ENCODE measurements at places on chromosomes 4 and X.

DNA sequence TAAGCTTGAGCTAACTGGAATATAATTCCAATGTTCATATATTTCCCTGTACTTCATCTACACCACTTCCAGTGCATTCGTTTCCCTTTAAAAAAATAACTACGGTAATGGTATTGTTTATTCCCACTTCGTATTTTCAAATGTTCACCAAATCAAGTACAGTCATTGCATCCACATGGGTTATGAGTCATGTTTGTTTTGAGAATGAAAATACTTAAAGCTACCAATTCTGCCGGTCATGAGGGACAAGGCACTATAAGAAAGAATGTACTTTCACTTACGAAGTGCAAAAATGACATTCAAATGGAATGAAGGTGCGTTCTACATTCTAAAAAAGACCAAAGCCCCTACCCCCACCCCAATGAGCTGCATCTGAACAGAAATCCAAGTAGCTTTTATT lies 174.4 kb upstream of the FGF13 start:
- no peak for DNase-seq

GRCh38 chr4:20844311-20844710 lies 144.1 kb downstream of the PACRGL start:
- DNase-seq: no peak

DNA sequence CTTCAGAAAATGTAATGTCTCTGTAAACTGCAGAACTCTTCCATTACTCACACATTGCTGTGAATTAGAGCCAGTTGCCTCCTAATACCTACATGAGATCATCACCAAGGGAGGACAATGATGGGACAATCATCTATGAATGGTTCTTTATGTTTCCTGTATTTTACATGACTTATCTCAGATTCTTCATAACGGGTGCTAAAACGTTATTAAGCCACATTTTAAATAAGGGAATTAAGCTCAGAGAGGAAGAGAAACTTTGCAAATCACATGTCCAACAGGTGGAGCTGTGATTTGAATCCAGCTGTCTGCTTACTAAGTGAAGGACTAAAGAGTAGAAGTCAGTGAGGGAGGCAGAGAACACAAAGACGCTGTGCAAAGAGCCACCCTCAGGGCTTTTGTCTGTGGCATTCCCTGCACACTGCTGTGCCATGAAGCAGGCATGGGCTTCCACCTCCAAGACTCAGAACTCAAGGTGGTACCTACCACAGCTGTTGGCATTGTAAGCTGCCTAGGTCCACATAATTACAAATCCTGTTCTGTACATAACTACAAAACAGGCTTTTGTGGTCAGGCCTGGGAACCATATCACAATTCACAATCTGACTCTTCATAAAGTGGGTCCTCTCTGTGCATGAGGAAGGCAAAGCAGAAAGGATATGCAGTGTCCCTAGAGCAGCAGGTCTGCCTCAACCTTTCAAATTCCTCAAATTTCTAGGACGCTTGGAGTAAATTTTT lies 12.8 kb downstream of the TBC1D9 start:
- no peak for DNase-seq

DNA sequence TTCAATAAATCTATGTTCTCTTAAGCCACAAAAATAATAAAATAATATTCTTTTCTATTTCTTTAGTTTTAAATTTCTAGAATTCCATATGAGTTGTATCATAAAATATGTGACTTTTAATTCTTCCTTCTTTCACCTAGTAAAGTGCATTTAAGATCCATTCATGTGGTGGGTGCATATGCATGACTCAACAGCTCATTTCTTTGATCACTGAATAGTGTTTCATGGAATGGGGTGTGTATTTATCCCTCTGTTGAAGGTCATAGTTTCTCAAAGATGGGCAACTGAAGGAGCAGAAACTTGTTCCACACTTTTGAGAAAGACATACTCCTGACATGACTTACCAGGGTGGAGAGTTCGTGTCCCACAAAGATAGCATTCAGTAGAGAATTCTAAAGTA lies 1230.3 kb upstream of the AGA start:
- DNase-seq: no peak

DNA sequence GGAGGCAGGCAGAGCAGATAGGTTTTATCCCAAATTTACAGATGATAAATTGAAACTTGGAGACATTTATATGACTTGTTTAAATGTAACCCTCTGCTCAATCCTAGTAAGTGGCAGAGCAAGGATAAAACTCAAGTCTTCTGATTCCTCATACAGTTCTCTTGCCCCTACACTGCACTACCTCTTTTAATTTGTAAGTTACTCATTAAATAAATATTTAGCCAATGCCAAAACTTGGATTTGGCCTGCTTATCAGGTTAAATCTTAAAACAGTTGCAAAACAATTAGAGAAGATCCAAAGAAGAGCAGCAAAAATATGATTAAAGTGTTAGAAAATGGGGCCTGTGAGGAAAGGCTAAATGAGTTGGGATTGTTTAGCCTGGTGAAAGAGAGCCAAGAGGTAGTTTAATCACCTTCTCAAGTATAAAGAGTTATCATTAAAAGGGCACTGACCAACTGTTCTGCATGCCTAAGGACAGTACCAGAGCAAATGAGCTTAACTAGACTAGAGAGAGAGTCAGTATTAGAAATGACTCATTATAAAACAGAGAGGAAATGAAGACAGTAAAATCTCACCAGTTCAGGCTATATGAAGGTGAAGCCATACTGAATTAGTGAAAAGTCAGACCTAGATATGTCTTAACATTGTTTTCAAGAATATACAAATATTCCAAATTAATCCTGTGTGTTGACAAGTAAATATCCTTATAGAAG lies 146.3 kb downstream of the GRIA3 start:
- no peak for DNase-seq

GRCh38 chrX:95076449-95076848 lies 1402.4 kb downstream of the FAM133A start:
- DNase-seq: peak; percentile 25

- DNase-seq: peak; percentile 80
Observed at GRCh38 chr4:113394730-113395530, 345.5 kb downstream of the ANK2 start.

- no peak for DNase-seq
Observed at GRCh38 chr4:170167678-170168077, 77.9 kb upstream of the AADAT start.

- DNase-seq: no peak
Observed at GRCh38 chr4:186134257-186134656, 29.8 kb downstream of the FAM149A start.

DNA sequence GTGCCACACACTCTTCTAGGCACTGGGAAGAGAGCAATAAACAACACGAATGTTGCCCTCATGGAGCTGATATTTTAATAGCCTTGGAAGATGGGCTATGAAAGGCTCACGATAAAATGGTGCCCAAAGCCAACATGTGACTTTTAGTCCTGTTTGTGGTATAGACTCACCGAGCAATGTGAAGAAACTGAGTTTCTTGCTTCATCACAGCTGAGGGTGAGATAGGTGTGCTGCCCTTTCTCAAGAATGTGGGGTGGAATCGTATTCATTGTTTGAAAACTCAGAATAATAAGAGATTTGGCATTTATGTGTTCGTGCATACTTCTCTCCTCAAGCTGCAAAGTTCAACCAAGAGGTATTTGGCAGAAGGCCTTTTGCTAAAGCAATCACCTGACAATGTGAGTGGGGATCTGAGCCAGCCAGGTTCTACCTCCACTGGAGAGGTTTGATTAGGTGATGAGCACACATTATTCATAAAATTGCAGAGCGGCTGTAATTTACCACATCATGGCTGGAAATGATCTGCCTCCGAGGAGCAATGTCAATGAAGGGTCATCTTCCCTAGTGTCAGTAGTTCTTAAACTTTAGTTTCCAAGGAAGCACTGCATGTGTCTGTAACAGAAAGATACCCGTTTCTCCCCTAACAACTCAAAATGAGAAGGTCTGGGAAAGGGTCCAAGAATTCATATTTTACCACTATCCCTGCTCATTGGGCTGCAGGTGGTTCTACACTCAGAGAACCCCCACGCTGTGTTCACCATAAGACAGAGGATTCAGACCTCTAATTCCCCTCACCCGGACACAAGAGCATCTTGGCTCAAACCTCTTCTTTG lies 41.9 kb upstream of the CBR4 start:
- DNase-seq: no peak

- no peak for DNase-seq
Observed at GRCh38 chr4:126470862-126471261, 1156.1 kb downstream of the FAT4 start.

DNA sequence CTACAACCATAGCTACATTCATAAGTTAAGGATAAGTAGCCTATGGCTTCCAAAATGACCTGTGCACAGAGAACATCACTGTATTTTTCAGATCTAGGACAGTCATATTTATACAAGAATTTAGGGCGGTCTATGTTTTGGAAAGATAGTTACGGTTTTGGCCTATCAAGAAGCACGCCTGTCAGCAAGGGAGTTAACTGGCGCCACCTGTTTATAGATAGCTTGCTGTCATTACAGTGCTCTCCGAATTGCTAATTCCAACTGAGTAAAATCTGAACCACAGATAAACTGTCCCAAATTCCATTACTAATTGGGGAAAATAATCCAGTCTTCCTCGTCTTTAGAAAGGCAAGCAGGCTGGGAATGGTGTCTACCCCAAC lies 646 bp downstream of the ABCB7 start:
- peak; percentile 79 for DNase-seq

DNA sequence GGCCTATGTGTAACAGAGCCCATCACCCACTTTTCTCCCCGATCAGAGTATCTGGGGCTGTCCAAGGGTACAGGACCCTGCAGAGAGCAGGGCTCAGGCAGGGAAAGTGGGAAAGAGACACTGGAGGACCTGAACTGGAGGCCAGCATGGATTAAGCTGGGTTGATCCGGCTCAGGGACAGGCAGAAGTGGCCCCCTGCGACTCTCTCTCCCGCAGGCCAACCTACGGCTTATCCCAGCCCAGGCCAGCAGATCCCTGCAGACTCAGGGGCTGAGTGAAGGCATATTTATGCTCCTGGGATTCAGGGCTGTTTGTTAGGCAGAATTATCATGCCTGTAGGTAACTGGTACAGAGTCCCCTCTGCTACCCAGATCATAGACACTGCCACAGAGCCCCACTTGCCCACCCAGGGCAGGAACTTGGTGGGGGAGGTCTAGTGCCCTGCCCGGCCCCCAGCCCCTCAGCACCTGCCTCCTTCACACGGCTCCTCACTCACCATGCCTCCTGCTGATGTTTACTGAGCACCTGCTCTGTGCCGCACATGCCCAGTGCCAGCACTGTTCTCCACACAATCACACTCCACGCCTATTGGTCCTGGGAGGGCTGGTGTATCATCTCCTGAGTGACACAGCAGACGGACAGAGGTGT lies 87.3 kb downstream of the ADRA2C start:
- no peak for DNase-seq

DNA sequence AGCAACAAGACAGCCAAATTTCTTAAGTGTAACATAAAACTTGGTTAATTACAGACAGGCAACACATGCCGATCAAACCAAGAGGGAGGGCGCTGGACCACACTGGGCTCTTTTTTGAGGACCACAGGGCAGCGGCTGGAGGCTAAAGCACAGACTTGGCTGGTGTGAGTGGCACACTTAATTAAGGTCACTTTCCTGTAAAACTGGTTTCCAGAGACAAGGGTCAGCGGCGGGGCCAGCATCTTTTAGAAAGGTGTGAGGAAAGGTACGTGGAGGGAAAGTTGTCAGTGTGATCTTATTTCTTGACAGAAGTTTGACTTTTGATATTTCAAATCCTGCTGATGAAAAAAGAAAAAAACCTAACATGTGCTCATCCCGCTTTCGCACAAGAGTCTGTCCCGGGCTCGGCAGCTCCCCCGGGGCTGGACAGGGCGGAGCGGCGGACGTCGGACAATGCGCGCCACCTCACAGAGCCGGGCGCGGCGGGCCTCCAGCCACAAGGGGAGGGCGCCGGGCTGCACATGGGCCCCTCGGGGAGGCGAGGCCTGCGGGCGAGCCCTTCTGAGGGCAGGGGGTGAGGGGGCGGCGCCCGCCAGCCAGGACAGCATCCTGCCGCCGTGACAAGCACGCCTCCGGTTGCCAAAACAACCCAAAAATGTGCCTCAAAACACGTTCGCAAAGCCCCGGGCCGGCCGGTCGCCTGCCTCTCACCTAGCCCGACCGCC lies 660 bp upstream of the HSPA4L start:
- DNase-seq: no peak

GRCh38 chr4:151304226-151304625 lies 21.2 kb downstream of the SH3D19 start:
- no peak for DNase-seq

DNA sequence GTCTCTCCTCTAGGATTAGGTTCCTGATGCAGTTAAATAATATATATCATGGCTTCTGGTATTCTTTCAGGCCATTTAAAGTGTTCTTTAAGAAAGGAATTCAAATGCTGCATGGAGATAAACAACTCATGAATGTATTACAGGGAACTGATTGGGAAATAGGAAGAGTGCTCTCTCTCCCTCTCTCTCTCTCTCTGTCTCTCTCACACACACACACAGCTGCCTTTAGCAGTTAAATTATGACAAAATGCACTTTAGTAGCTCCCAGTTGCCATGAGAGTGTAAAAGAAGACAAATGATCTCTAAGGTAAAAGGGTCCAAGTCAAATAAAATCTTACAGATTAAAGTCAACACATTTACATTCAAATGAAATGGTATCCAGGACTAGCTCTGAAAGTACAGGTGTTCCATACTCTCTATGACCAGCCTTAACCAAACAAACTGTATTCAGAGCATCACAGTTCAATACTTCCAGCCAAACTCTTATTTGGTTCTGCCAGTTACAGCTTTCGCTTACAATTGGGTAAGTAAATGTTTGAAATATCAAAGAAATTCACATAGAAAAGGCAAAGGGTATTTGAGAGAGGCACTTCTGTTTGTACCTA lies 94.7 kb upstream of the CXXC4 start:
- no peak for DNase-seq

DNA sequence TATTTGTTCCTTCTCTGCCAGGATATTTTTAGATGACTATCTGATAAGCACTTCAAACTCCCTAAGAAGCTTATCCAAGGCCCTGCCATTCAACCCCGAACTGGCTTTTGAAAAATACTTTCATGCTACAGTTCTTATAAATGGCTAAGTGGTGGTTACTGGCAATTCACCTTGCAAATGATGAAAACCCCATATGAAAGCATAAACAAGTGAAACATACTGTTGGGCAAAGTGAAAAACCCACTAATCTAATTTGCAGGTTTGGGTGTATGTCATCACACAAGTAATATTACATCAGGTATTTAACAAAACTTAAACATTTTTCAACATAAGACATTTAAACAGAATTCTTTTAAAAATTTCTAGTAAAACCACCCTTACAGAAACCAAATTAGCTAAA lies 31.1 kb downstream of the TAPT1 start:
- no peak for DNase-seq

DNA sequence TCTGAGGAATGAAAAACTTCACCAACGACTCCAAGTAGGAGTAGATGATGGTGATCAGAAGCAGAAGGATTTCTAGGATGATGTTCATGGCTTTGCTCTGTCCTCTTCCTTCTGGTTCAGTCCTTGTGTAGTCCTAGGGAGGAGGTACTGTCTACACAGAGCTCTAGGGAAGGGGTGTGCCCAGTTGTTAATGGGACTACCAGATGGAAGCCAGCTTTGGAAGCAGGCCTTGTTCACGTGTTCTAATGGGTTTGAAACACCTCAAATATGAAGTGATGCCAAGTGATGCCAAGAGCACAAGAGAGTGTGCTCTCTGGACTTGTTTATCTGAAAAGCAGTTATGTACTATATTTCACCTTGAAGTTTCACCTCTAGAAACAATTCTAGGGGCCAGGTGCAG lies at the start of gene HSD17B13:
HSD17B13 (minus strand) TSS at position 129 of the 400 bp plus-strand sequence; CDS start at position 88, 41 bp downstream.
- DNase-seq: no peak

Measured in hematopoietic multipotent progenitor cell treated with erythropoietin and hydrocortisone succinate and interleukin-3 and kit ligand, for 8 days (in vitro differentiated cells).